ENCODE measurements at places on chromosomes 12 and 14.
A peak's percentile ranks its signal among the peaks of the same experiment; 100 is the strongest.

- no peak for DNase-seq
Measured at GRCh38 chr12:24222968-24223367, 273.5 kb upstream of the SOX5 start.

GRCh38 chr14:68268197-68268596 is 448.6 kb downstream of the RAD51B start:
- no peak for DNase-seq

GRCh38 chr14:62289471-62289870 is 527.3 kb downstream of the SNAPC1 start:
- no peak for DNase-seq

GRCh38 chr12:49763006-49763591 is 21.7 kb downstream of the TMBIM6 start:
- peak; percentile 69 for DNase-seq

DNA sequence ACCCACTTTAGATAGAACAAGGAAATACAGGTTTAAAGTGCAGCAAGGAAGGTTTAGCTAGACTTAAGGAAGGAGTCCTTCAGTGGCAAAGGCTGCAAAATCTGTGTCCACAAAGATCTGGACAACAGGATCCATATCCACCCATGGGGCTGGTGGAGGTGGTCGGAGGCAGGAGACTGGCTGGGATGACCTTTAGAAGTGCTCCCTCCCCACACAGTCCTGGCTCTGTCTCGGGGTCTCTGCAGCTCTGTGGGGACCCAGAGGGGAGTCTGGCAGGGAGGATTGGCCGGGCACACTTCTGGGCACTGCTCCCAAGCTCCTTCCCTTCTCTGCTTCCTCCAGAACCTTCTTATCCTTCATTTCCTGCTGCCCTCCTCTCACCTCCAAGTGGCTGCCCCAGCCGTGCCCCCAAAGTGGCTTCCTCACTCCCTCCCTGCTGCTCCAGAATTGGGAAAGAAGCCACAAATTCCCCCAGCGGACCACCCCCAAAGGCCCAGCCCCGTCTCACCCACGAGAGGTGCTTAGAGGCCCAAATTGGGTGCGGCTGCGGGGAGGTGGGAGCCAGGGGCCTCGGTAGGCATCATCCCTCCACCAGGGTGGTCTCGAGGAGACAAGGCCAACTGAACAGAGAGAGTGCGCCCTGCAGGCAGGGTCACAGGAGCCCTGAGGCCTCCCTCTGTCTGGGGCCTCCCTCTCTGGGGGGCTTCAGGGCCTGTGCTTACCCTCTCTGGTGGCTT is 21.9 kb upstream of the PGF start:
- DNase-seq = no peak

DNA sequence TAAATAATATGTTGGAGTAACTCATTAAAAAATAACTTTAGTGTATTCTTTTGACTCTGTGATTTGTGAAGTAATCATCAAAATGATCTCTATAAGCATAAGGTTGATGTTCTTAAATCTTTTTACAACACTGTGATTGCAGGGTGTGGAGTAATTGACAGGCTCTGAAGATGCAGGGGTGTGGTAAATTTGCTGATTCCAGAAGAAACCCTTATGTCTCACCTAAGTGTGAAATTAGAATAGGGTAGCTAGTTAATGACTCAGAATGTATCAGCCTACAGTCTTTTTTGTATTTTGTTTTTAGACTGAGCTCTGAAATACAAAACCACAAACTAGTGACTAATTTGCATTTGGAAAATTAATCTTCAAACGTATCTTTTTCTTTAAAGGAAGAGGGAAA is 5.9 kb downstream of the PRPF39 start:
- DNase-seq = no peak

GRCh38 chr14:37329189-37330001 is 131.7 kb downstream of the MIPOL1 start:
- no peak for DNase-seq

GRCh38 chr12:90079529-90080210 is 371.0 kb upstream of the ATP2B1 start:
- no peak for DNase-seq

- DNase-seq = no peak
Measured at GRCh38 chr14:48008646-48009045, 333.2 kb upstream of the MDGA2 start.

- no peak for DNase-seq
Measured at GRCh38 chr14:85438001-85438400, 91.9 kb upstream of the FLRT2 start.

- DNase-seq = no peak
Measured at GRCh38 chr12:120886199-120887018, 17.7 kb downstream of the SPPL3 start.

- DNase-seq = no peak
Measured at GRCh38 chr12:116426391-116427136, 132.6 kb upstream of the MAP1LC3B2 start.

- no peak for DNase-seq
Measured at GRCh38 chr12:116599285-116600136, 40.3 kb downstream of the MAP1LC3B2 start.

DNA sequence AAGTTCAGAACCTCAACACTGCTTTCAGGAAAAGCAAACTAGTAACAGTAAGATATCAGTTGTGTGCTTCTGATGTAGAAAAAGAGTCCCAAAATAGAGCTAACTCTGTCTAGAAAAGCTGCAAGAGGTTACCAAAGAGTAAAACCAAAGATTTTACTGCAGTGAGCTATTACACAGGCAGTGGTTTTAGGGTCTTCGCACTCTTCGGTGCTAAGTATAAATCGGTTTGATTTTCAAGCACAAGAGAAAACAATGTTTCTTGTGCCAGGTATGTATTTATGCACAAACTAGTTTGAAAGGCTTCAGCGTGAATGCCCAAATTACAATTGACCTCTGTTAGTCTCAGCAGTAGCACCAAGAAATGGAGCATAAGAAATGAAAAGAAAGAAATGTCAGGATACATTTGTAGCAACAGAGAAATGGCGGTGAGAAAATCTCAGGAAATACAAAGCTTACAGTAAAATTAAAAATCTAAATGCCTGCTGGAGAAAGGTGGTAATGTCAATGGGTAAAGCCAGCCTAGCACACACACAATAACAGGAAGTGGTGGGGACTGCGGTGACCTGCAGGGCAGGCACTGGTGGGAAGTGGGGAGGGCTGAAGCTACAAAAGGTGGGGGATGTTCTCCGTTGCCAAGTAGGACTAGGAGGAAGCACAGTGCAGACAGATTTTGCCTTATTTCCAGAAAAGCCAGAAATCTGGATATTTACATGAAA is 18.0 kb upstream of the DYRK2 start:
- DNase-seq = peak; percentile 63

- DNase-seq = no peak
Measured at GRCh38 chr12:11071414-11071813, 9.3 kb upstream of the TAS2R46 start.

DNA sequence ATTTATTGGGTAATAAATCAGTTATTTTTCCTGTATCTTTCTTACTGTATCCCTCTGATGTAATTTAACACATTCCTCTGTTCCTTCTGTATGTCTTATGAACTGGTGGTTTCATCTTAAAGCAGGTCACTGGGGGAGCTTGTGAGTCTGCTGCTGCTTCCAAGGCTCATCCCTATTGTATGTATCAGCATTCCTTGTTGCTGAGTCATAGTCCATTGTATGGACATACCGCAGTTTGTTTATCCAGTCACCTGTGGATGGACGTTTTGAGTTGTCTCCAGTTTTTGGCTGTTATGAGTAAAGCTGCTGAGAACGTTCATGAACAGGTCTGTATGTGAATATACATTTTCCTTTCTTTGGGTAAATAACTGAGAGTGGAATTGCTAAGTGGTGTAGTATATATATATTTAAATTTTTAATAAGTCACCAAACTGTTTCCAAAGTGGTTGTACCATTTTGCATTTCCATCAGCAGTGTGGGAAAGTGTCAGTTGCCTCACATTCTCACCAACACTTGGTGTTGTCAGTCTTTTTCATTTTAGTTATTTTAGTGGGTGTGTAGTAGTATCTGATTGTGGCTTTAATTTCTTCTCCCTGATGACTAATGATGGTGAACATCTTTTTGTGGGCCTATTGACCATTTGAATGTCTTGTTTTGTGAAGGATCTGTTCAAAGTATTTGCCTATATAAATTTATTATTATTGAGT is 82.7 kb downstream of the BEGAIN start:
- DNase-seq = no peak

- DNase-seq = no peak
Measured at GRCh38 chr12:60052483-60052882, 456.7 kb downstream of the SLC16A7 start.

DNA sequence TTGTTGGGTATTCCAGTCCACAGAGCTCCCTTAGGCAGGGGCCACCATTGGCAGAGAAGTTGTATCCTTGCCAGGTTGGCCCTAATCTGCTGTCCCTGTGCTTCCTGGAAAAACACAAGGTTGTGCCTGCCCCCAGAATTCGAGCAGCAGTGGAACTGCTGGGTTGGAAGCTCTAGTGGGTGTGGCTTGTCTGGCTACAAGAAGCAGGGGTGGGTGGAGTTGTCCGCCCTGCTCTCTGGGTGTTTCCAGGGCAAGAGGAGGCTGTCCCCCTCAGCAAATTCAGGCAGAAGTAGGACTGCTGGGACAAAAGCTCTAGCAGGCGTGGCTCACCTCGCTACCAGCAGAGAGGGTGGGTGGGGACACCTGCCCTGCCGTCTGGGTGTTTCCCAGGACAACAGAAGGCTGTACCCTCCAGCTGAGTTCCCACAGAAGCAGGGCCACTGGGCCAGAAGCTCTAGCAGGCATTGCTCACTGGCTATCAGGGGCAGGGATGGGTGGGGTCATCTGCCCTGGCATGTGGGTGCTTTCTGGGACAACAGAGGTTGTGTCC is 72.8 kb upstream of the NPAS3 start:
- no peak for DNase-seq

DNA sequence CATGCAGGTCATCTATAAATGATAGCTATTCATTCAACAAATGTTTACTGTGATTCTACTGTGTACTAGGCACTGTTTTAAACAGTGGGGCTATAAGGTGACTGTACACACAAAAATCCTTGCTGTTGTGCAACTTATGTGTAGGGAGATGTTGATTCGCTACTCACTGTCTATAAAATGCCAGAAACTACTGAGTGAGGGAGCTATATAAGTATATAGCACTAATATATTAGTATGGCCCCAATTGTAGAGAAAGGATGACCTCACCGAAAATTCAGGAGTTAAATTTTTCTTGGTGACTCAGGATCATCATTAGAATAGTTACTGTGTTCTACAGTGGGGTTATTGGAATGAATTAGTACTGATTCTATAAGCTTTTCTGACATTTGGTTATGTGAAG is 117.4 kb downstream of the TGFB3 start:
- no peak for DNase-seq

- no peak for DNase-seq
Measured at GRCh38 chr12:115464111-115464581, 780.2 kb upstream of the TBX3 start.

DNA sequence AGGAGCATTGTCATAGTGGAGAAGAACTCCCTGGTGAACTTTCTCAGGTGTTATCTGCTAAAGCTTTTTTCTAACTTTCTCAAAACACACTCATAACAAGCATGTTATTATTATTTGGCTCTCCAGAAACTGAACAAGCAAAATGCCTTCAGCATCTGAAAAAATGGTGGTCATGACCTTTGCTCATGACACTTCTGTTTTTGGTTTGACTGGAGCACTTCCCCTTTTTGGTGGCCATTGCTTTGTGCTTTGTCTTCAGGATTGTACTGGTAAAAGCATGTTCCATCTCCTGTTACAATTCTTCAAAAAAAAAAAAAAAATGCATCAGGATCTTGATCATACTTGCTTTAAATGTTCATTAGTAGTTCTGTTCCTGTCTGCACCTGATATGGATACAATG is 1241.6 kb upstream of the USP15 start:
- no peak for DNase-seq

DNA sequence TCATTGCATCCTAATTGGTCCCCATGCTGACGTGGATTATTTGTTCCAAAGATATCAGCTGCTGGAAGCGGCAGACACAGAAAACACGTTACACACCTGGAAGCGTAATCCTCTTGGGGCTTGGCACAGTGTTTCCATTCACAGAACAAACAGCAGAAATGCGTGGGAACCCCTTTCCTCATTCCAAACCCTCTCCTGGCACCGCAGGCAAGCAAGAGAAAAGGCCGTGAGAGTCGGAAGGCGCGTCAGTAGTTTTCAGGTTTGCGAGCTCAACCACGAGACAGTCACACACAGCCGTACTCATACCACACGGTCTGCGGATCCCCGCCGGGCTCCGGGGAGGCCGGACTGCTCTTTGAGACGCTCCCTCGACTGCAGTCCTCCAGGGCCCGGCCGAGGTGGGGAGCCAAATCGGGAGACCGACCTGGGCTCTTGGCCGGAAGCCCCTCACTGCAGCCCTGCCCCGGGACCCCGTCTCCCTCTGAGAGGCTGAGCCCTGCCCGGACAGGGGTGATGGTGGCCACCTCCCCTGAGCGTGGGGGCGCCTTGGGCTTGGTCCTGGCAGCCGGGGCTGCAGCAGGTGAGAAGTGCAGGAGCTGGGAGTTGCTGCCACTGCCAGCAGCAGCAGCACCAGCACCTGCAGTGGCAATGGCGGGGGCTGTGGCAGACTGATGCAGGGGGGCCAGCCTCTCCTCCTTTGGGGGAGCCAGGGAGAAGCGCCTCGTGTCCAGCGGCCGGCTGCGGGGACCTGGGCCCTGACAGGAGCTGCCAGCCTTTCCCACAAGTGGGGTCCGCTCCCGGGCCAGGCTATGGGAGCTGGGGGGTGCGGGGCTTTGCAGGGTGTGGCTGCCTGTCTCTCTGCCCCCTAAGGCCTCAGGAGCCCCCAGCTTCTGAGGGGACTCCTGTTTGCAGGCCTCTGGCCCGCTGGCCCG is 28.1 kb upstream of the GPR68 start:
- no peak for DNase-seq

Data from stimulated activated CD4-positive, alpha-beta T cell treated with anti-CD3 and anti-CD28 coated beads, TNF-alpha, amount 100 ng/mL, for 1 hour (primary cell).